ENCODE measurements at places on chromosomes 13 and 19.

GRCh38 chr19:42116308-42117075, 15.8 kb downstream of the POU2F2 start:
- no peak for DNase-seq

GRCh38 chr13:95406176-95406575, 104.9 kb upstream of the ABCC4 start:
- no peak for DNase-seq

DNA sequence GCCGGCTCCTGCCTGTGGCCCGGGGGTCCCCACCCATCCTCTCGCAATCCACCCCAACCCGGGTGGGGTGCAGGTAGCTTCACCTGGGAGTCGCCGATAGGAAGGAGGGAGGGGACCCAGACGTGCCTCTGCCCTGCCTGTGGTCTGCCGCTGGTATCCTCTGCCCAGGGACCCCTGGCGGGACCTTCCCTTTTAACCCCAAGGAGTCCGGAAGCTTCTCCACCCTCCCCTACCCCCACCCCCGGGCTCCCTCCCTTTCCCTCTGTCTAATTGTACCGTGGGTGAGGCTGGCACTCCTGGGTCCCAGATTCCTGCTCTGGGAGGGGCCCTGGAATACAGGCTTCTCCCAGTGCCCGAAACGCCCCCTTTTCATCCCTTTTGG, at the start of gene KLK10:
TSS of gene KLK10 (minus strand) at position 166 of the 382 bp plus-strand sequence. CDS start 579 bp downstream, outside the sequence.
- no peak for DNase-seq

- no peak for DNase-seq
These were observed 35.9 kb upstream of the ZSCAN5A start for GRCh38 chr19:56350416-56351045.

DNA sequence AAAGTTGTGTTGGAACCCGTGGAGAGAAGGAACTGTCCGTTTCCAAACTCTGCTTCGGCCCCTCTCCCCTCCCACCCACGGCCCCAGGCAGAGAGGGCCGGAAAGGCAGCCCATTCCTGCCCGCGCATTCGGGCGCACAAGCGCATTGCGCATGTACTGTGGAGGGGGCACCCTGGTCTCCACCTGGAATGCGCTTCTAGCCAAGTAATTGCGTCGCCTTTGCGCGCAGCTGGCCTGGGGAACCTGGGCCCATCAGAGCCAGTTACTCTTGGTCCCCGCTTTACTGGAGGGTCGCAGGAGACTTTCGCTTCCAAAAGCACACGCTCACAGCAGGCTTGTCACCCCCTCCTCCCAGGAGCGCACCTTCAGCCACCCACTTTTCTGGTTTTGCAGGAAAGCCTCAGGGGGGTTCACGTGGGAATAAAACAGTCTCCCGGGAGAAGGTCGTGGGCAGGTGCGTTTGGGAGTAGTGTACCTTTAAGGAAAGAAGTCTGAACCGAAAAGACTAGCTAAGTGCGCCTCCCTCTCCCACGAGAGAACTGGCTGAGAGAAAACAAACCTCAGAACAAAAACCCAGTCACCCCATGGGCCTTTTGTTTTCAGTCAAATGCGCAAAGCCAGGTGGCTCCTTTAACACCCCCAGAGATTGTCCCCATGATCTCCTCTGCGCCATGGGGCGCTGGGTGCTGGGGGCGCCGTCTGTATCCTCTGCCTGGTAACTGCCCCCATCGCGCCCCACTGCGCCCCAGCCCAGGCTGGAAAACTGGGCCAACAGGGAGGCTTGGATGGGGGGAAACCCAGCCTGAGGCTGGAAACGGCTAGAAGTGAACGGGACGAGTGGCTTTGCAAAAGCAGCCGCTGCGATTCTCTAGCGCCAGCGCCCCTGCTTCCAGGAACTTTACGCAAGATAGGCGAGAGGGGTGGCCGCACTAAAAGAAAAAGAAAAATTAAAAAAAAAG, 28.5 kb downstream of the GSX1 start:
- DNase-seq = no peak

DNA sequence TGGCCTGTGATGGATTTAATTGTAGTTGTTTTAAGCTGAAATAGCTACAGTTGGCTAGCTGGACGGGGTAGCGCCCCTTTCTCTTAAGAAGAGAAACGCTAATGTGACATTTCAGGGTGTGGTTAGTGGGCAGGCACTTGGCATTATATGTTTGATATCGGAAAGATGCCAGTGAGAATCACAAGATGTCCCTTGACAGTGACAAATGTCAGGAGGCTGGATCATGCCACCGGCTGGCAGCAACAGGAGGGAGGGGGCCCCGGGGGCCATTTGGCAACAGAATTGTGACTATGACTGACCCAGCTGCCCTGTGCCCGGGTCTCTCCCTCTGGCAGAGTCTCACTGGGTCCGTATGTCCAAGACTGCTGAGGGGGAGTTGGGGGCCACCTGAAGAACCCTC, 4.7 kb downstream of the DCAF15 start:
- DNase-seq = no peak

DNA sequence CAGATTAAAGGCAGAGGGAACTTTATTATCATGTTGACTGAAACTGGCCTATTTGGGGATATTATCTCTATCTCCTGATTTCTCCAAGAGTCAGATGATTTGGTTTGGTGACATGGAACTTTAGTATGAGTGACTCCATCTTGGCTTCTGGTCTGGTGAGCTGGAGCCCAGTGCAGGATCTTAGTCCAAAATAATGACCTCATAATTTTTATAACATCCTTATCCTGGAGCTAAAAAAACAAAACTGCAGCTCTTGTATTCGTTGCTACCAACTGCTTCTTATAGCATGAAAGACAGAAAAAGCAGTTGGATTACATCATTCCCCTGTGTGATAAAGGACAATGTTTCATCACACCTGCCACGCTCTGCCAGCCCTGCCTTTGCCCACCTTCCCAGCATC, 39.3 kb upstream of the RNF17 start:
- DNase-seq = no peak

All from globus pallidus (tissue), 1 donor.